ENCODE measurements at places on chromosomes 2 and 18.

DNA sequence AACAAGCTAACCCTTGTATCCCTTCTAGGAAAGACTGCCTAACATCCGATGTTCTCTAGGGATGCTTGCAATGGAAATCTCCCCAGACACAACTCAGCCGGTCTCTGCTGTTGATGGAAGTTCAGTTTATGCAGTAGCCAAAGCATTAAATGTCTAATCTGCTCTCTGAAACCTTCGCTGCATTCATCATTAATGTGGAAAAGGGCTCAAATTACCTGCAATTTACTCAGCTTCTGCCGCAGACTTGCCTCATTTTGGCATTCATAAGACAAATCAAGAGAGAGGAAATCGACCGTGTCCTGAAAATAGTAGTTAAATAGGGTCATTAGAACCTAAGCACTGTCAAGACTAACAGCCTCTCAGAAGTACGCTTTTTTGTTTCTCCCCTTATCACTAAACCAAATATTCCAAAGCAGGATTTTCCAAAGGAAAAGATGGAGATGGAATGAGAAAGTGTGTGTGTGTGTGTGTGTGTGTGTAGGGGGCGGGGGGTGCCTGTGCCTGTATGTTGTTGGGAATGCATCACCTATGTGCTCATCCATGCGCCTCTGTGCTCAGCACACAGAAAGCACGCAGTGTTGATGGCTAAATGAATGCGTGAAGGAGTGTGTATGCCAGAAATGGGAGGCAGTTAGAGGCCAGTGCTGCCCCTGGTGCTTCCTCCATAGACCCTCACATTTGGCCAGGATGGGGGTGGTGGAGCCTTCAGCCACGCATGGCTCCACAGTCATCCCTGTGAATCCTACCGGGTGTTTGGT, 7.4 kb downstream of the LCT start:
- no peak for DNase-seq

DNA sequence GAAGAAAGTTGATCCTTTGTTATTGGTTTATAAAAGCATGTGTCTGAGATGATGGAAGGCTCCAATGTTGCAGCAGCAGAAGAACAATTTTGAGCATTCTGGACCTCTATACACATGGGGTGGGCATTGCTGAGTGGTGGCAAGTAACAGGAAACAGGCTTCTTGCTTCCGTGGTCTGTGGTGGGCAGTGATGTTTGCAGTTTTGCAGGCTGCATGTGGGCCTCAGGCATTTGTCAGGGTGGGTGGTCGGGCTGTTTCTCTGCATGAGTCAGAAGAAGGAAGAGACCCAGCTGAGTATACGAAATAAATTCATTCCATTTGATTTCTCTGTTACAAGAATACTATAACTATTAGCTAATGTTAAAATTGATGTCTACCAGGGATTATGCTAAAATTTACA, 239.5 kb upstream of the COL3A1 start:
- peak; percentile 62 for DNase-seq

DNA sequence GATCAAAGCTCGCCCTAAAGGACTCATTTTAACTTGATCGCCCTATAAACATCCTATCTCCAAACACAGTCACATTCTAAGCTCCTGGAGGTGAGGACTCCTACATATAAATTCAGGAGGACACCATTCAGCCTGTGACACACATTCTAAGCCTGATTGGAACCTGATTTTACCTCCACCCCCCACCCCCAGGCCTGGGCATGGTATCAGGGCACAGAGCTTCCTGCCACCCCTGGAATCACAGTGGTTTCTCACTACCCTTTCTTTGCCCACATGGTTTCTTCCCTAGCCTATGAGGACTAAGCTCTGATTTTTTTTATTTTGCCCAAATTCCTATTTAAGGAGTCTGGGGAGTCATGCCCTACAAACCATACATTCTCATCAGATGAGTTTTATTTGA, 428.1 kb upstream of the ID2 start:
- no peak for DNase-seq

GRCh38 chr2:7071154-7071553, 153.9 kb downstream of the RNF144A start:
- DNase-seq, result no peak

DNA sequence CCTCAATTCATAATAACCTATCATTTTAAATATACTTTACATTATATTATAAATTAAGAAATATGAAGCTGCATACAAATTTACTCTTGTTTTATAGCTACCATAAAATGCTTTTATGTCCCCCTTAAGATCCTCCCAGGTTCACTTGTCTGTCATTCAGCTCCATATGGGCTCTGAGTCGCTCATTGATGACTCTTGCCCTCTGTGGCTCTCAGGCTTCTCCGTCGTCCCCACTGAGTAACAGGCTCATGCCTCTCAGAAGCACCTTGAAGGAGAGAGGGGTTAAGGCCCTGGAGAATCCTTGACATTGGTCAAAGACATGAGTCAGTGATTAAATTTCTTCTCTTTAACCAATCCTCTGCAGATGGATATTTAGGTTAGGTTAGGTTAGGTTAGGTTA, 6.2 kb upstream of the MCM6 start:
- no peak for DNase-seq

- no peak for DNase-seq
Measured at GRCh38 chr2:134574611-134575330, 144.0 kb downstream of the TMEM163 start.

- no peak for DNase-seq
Measured at GRCh38 chr2:99356853-99357252, 19.7 kb downstream of the EIF5B start.

DNA sequence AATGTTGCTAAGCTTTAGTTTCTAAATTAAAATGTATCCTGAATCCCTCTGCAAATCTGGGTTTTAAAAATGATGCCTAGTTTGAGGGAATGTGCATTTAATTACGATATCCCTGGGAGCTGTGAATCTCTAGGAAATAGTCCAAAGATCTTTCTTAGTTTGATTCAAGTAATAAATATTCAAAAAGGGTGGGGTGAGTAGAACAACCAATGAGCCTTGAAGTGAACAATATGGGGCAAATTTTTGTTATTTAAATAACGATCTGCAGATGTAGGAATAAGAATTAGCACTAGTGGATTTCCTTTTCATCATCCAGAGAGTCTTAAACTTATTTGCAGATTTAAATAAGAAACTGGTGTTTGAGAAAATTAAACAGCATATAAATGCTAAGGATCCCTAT, 106.3 kb downstream of the ACVR1 start:
- no peak for DNase-seq

- DNase-seq, result peak; percentile 72
Measured at GRCh38 chr2:105102963-105103421, 65.1 kb downstream of the MRPS9 start.

- no peak for DNase-seq
Measured at GRCh38 chr2:56030062-56030461, 106.5 kb upstream of the EFEMP1 start.

GRCh38 chr2:216535454-216535995, 36.9 kb downstream of the RPL37A start:
- DNase-seq, result peak; percentile 95

DNA sequence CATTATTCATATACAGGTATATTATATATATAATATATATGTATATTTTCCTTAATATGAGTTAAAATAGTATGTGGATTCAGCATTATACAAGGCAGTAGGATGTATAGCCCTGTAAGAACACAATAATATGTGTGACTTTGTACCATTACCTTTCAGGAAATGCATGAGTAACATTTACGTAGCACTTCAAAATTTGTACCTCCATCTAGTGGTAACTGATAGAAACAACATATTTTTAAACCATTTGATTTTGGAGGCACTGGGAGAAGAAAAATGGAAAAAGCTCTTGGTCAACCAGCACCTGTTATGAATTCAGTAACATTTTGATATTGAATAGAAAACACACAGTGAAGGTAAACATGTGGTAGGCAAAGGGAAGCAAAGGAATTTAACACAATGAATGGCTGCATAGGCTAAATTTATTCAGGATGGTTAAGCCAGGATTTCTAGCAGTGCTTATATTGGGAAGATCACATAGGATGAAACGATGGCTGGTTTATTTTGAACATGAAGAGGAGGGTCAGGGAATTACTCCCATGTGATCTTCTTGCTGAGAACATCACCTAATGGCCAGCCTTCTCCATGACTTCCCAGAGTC, 565.5 kb downstream of the CCDC85A start:
- peak; percentile 49 for DNase-seq

GRCh38 chr2:44833171-44834069, 108.1 kb upstream of the SIX3 start:
- no peak for DNase-seq

- no peak for DNase-seq
Measured at GRCh38 chr2:56099963-56100362, 83.8 kb upstream of the CCDC85A start.

- DNase-seq, result no peak
Measured at GRCh38 chr2:24453379-24454073, 37.5 kb upstream of the NCOA1 start.

DNA sequence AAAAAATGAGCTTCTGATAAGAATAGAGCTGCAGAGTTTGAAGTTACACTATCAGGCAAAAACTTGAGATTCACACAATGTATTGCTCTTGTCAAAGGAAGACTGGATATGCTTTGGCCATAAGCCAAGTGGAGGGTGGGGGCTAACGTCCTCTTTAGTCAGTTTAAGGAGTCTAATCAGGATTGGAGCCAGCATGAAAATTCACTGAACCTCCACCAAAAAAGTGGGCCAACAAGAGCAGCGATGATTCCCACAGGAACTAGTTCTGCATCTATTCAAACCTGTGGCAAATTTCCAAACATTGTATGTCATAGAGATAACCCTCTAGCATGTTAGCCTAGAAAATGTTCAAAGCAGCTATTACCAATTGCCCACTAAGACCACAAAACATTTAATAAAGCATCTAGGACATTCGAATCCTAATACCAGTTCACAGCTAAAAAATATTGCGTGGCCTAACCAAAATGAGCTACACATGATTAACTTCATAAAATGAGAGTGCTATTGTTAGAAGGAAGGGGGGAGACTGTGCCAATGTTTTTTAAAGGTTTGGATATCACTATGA, 43.5 kb upstream of the TMEM247 start:
- DNase-seq, result no peak

DNA sequence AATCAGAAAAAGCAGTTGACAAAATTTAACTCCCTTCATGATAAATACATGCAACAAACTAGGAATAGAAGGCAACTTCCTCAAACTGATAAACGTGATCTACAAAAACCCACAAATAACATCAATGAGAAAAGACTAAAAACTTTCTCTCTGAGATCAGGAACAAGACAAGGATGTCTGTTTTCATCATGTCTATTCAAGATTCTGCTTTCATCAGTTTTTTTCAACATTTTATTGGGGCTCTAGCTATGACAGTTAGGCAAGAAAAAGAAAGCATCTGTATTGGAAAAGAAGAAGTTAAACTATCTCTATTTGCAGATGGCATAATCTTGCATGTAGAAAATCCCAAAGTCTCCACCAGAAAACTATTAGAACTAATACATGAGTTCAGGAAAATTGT, 12.3 kb upstream of the CHST10 start:
- no peak for DNase-seq

- no peak for DNase-seq
Measured at GRCh38 chr18:31070206-31070605, 27.7 kb upstream of the DSC3 start.

DNA sequence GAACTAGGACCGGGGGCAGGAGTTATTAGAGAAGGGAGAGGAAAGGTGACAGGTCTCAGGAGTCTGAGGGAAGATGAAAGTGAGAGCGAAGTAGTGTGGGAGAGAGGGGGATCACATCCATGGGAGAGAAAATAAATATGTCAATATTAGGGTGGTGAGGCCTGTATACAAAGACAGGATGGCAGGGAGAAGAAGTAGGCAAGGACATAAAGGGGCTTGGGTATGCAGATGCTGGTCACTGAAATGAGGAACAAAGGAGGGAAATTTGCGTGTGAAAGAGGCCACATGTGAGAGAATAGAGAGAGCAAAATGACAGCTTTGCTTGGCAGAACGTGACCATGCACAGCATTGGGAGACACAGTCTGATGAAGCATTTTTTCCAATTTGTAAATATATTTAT, 13.6 kb downstream of the METAP1D start:
- DNase-seq, result no peak

DNA sequence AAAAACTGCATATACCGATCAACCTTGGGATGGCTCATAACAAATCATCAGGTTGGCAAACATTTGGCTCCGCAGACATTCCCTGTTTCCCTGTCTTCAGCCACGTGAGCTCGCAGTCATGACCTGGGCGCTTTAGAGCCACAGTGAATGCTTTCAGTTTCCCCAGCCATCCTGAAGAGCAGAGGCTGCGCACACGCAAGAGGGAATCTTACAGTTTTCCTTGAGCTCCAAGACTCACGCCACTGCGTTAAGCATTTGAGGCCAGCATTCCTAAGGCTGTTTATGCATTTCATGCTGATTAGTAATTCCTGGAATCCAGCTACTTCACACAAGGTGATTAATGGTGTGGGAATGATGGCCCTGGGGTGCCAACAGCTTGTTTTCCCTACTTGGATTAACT, 95.1 kb downstream of the MTCL1 start:
- DNase-seq, result peak; percentile 100
